ENCODE measurements at places on chromosomes 6 and 20.
A peak's percentile ranks its signal among the peaks of the same experiment; 100 is the strongest.

GRCh38 chr6:52598123-52598823, 21.4 kb upstream of the TRAM2 start:
- no peak overlapping the region for H3K4me3 ChIP-seq
- peak; percentile 69 for DNase-seq
- H3K36me3 ChIP-seq = no peaks in the 10 kb centered on the region
- H3K4me1 ChIP-seq = no peaks in the 10 kb centered on the region
- H3K27me3 ChIP-seq = no peaks in the 10 kb centered on the region

- peaks cover 4% of the 10 kb centered on the region for H3K4me1 ChIP-seq
- DNase-seq = no peak
- no peak overlapping the region for H3K4me3 ChIP-seq
- H3K27ac ChIP-seq = no peak overlapping the region
Observed at GRCh38 chr6:148874698-148875293, 128.0 kb downstream of the UST start.

GRCh38 chr6:63634630-63635029, 972 bp upstream of the PHF3 start:
- peaks cover 17% of the 10 kb centered on the region for H3K4me1 ChIP-seq
- H3K27me3 ChIP-seq = no peaks in the 10 kb centered on the region
- no peak for DNase-seq
- H3K27ac ChIP-seq = no peak overlapping the region
- no peak overlapping the region for H3K4me3 ChIP-seq

DNA sequence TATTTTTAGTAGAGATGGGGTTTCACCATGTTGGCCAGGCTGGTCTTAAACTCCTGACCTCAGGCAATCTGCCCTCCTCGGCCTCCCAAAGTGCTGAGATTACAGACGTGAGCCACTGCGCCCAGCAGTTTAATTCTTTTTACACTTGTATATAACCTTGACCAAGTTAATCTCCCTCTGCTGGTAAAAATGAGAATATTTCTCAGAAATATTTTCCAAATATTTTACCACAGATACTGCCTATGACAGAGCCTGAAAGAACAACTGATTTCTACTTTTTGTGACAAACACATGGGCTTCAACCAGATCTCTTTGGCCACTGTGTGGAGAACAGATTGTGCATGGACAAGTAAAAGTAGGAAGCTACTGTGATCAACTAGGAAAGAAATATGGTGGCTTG, 21.2 kb upstream of the NHSL1 start:
- H3K36me3 ChIP-seq = no peaks in the 10 kb centered on the region
- no peaks in the 10 kb centered on the region for H3K27me3 ChIP-seq
- H3K4me3 ChIP-seq = no peak overlapping the region
- H3K4me1 ChIP-seq = no peaks in the 10 kb centered on the region
- H3K27ac ChIP-seq = no peak overlapping the region

DNA sequence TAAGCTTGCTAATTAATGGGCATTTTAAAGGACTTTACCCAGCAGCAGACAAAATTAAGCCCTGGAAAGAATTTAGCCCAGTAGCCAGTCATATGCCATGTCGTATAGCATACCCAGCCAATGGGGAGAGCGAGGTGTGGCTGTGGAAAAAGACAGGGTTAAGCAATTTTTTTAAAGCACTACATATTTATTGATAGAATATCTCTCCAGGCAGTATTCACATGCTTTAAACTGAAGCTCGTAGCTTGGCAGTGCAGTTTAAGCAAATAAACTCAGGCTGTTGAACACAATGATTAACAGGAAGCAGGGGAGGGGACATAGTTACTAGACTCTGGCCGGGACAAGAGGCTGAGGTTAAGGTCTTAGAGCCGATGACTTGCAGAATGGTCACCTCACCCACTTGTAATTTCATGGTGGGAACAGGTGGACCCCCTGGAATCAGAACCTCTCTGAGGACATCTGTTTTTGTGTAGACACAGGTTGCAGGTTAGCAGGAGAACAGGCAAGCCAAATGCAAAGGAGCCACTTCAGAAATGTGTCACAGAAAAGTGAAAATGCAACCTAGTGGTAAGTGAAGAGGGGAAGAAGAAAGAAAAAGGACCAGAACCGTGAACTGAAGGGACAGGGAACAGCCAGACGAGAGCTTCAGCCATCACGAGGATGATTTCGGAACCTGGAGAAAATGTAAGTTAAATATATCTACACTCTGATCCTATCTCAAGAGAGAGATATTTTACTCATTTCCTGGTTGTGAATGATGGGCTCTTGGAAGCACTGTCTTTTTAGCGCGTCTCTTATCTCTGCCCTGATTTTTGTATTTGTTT, 7.2 kb downstream of the GCNT2 start:
- no peaks in the 10 kb centered on the region for H3K4me1 ChIP-seq
- H3K27me3 ChIP-seq = no peaks in the 10 kb centered on the region
- DNase-seq = no peak
- H3K36me3 ChIP-seq = no peaks in the 10 kb centered on the region

- DNase-seq = no peak
- no peak overlapping the region for H3K27ac ChIP-seq
- no peaks in the 10 kb centered on the region for H3K36me3 ChIP-seq
- peaks cover 43% of the 10 kb centered on the region for H3K27me3 ChIP-seq
Observed at GRCh38 chr6:159894991-159895390, 4.2 kb downstream of the MAS1 start.

- no peaks in the 10 kb centered on the region for H3K4me1 ChIP-seq
- DNase-seq = no peak
- H3K27me3 ChIP-seq = no peaks in the 10 kb centered on the region
- no peak overlapping the region for H3K4me3 ChIP-seq
- no peaks in the 10 kb centered on the region for H3K36me3 ChIP-seq
- H3K27ac ChIP-seq = no peak overlapping the region
Observed at GRCh38 chr6:113437566-113437965, 419.6 kb upstream of the MARCKS start.

DNA sequence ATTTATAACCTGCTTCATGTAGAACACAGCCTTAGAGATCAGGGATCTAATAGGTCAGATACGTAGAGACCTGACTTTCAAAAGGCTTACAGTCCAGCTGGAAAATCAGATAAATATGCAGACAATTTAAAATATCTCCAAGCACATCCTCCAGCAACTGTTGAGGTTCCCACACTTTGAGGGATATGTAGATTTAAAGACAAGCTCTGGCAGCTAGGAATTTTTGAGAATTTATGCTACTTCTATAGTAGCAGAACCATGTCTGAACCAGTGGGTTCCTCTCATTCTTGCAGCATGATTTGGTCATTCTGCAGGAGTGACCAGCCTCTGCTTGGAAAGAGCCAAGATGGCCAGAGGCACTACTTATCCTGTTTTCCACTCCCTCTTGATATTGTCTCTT, 60.5 kb downstream of the CYB5R4 start:
- no peak overlapping the region for H3K27ac ChIP-seq
- H3K4me1 ChIP-seq = no peaks in the 10 kb centered on the region
- DNase-seq = no peak
- no peak overlapping the region for H3K4me3 ChIP-seq

- H3K27ac ChIP-seq = no peak overlapping the region
- H3K4me1 ChIP-seq = no peaks in the 10 kb centered on the region
- H3K4me3 ChIP-seq = no peak overlapping the region
Observed at GRCh38 chr6:151681433-151682059, 125.9 kb upstream of the ESR1 start.

DNA sequence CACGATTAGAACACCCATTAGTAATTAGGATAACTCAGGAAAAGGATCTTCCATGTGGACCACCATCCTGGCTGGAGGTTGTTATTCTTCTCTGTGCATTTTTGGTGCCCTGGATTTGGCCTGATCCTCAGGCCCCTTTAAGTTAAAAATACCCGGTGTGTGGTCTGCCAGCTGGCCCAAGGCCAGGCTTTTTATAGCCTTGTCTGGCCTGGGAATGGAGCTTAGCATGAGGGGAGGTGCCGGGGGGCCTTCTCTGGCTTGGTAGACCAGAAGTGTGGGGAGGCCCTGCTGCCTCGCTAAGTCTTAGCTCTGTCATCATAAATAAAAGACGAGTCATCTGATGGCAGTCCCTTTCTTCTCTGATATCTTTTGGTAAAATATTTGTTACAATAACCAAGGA, 71.4 kb downstream of the ARID1B start:
- no peak for DNase-seq
- H3K4me1 ChIP-seq = peaks cover 9% of the 10 kb centered on the region
- no peak overlapping the region for H3K4me3 ChIP-seq
- no peaks in the 10 kb centered on the region for H3K27me3 ChIP-seq

GRCh38 chr20:6683021-6683977, 84.2 kb upstream of the BMP2 start:
- H3K4me1 ChIP-seq = no peaks in the 10 kb centered on the region
- H3K27me3 ChIP-seq = no peaks in the 10 kb centered on the region
- no peak overlapping the region for H3K4me3 ChIP-seq
- no peak for DNase-seq

GRCh38 chr6:112980676-112981075, 633.5 kb downstream of the RFPL4B start:
- no peak overlapping the region for H3K27ac ChIP-seq
- H3K4me1 ChIP-seq = no peaks in the 10 kb centered on the region
- DNase-seq = no peak
- H3K4me3 ChIP-seq = no peak overlapping the region
- no peaks in the 10 kb centered on the region for H3K36me3 ChIP-seq

DNA sequence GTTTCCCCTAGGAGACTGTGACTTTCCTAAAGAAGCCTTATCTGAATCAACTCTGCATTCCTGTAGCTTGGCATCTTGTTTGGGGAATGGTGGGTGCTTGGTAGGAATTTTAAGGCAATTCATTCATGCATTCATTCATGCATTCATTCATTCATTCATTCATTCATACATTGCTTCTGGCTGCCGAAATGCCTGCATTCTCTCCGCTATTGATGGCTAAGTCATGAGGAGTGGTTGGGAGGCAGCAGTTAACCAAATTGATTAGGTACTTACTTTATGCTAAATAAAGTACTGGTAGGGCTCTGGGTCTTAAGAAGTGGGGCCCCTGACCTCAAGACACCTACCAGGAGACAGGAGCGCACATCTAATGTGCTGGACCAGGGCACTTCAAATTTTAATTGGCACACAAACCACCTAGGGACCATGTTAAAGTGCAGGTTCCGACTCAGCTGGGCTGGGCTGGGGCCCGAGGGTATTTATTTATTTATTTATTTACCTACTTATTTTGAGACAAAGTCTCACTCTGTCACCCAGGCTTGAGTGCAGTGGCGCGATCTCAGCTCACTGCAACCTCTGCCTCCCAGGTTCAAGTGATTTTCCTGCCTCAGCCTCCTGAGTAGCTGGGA, 127.6 kb downstream of the ANKRD60 start:
- no peak overlapping the region for H3K4me3 ChIP-seq
- peaks cover 49% of the 10 kb centered on the region for H3K27me3 ChIP-seq
- DNase-seq = no peak
- H3K36me3 ChIP-seq = no peaks in the 10 kb centered on the region
- H3K4me1 ChIP-seq = no peaks in the 10 kb centered on the region
- no peak overlapping the region for H3K27ac ChIP-seq

GRCh38 chr6:19608546-19608945, 228.6 kb upstream of the ID4 start:
- H3K27me3 ChIP-seq = no peaks in the 10 kb centered on the region
- H3K4me3 ChIP-seq = no peak overlapping the region
- H3K36me3 ChIP-seq = no peaks in the 10 kb centered on the region
- H3K27ac ChIP-seq = no peak overlapping the region

DNA sequence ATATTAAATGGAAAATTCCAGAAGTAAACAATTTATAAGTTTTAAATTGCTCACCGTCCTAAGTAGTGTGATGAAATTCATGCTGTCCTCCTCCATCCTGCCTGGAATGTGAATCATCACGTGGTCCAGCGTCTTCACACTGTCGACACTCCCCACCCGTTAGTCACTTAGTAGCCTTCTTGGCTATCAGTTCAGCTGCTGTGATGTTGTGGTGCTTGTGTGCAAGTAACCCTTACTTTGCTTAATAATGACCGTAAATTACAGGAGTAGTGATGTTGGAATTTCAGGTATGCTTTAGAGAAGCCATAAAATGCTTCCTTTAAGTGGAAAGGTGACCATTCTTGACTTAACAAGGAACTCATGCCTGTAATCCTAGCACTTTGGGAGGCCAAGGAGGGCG, 25.2 kb downstream of the RIOK1 start:
- H3K4me1 ChIP-seq = no peaks in the 10 kb centered on the region
- no peak overlapping the region for H3K4me3 ChIP-seq
- peaks cover 48% of the 10 kb centered on the region for H3K36me3 ChIP-seq
- no peak overlapping the region for H3K27ac ChIP-seq

GRCh38 chr6:142332393-142333098, 30.7 kb downstream of the ADGRG6 start:
- no peak for DNase-seq
- no peak overlapping the region for H3K4me3 ChIP-seq
- no peaks in the 10 kb centered on the region for H3K27me3 ChIP-seq
- no peaks in the 10 kb centered on the region for H3K36me3 ChIP-seq
- H3K4me1 ChIP-seq = peaks cover 47% of the 10 kb centered on the region

DNA sequence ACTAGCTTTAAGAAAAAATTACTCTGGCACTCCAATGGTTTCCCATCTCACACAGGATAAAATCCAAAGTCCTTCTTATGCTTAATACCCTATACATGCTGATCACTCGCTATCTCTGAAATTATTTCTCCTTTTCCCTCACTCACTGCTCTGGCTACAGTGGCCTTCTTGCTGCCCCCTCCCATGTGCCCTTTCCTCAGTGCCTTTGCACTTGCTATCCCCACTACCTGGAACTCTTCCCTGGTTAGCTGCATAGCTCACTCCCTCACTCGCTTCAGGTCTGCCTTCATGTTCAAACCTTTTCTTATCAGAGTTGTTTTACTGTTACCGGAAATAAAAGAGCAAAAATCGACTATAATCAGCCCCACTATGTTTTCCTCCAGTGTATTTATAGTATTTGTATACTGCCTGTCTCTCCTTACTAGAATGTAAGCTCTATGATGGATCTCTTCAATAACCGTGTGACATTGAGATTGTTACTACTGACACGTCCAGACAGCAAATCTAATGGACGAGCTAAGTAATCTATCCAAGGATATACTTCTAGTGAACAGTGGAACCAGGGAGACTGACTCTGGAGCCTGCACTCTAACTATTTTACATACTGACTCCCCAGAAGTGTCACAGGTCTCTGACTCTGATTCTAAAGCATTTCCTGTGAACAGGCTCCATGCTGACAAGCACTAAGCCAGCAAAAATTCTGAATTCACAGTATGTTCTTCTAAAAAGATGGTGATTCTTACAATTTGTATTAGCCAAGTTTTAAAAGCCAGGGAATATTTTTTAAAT, 25.1 kb downstream of the FKBP5 start:
- no peak overlapping the region for H3K27ac ChIP-seq
- DNase-seq = no peak
- H3K36me3 ChIP-seq = no peaks in the 10 kb centered on the region
- H3K4me3 ChIP-seq = no peak overlapping the region
- H3K27me3 ChIP-seq = no peaks in the 10 kb centered on the region
- peaks cover 15% of the 10 kb centered on the region for H3K4me1 ChIP-seq

DNA sequence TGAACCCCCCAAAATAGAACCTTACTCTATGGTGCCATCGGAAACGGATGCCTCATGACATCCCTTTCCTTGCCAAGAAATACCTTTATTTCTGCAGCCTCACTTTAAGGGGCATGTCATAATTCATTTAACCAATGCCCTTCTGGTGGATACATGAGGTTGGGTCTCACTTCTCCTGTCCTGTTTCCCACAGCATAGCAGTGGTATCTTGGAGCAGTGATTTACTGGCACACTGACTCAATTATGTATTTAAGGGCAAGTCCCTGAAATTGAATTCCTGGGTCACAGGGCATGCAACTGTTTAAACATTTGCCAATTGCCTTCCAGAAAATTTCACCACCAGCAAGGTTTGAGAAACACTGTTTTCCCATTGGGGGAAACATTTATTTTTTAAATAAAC, 639 bp upstream of the LBP start:
- H3K27ac ChIP-seq = no peak overlapping the region
- no peaks in the 10 kb centered on the region for H3K27me3 ChIP-seq
- H3K36me3 ChIP-seq = no peaks in the 10 kb centered on the region
- no peaks in the 10 kb centered on the region for H3K4me1 ChIP-seq
- no peak overlapping the region for H3K4me3 ChIP-seq
- no peak for DNase-seq

GRCh38 chr6:37029249-37029971, 24.0 kb downstream of the FGD2 start:
- H3K4me3 ChIP-seq = no peak overlapping the region
- no peak overlapping the region for H3K27ac ChIP-seq
- no peaks in the 10 kb centered on the region for H3K36me3 ChIP-seq
